ENCODE measurements at places on chromosomes 6 and 20.

DNA sequence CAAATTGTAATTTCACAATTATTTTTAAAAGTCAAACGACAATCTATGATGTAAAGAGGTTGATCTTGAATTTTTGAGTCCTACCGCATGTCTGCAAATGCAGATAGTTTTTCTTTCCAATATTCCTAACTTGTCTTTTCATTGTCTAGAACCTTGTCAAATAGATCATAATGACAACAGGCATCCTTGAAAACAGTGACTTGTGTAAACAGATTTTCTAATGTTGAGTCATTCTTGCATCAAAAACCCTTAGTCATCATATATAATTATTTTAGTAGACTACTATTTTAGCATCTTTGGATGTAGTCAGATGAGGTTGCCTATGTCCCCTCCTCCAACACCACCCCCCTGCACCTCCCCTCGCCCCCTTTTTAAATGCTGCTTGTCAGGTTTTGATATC, 43.8 kb downstream of the BMP6 start:
- DNase-seq = no peak

DNA sequence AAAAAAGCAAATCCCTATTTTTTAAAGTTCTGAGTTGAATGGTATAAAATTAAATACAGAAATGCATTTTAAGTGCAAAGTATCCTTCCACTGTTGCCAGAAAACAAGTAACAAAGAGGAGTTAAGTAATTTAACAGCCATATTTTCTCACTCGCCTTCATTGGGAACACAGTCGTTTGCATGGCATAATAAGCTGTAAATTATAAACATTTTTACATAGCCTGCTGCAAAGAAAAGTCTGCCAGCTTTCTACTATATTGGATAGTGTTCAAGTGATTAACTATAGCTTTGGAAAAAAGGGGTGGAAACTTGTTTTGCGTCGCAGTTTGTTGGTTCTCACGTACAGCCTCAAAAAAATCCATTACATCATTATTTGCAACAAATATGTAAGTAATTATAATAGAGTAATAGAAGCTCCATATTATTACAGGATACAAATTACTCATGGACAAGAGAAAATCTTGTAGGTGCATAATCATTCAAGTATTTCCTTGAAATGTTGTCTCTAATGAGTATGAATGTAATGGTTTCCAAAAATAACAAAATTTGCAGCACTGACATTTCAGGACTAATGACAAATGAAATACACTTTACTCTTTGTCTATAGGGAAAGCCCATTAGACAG, 139.3 kb downstream of the PDSS2 start:
- DNase-seq = no peak

- DNase-seq = no peak
These were observed 77.4 kb upstream of the CD93 start for GRCh38 chr20:23163562-23163961.

- peak; percentile 81 for DNase-seq
These were observed 869.9 kb downstream of the KIF16B start for GRCh38 chr20:15703171-15703911.

GRCh38 chr6:88561034-88561953, 395.1 kb upstream of the CNR1 start:
- no peak for DNase-seq

- DNase-seq = no peak
These were observed 161.2 kb downstream of the EYA2 start for GRCh38 chr20:47055699-47056369.

GRCh38 chr20:17852323-17852722, 116.3 kb downstream of the SNX5 start:
- no peak for DNase-seq

DNA sequence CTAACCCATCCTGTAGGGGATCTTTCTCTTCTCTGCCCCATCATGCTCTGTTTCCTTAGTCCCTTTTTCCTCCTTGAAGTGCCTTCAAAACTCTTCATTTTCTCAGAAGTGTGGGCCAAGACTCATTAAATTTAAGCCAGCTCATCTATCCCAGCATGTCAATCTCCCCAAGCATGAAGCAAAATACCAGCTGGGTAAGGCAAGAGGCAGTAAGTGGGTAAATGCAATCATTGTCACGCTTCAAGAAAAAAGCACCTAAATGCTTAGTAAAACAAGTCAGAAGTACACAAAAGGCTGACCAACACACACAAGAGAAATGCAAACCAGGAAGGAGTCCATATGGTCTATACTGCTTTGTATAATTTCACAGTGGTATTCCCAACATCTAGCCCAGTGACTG, 61.5 kb downstream of the COL12A1 start:
- DNase-seq = no peak

GRCh38 chr6:93412452-93412851, 6.9 kb downstream of the EPHA7 start:
- DNase-seq = no peak

DNA sequence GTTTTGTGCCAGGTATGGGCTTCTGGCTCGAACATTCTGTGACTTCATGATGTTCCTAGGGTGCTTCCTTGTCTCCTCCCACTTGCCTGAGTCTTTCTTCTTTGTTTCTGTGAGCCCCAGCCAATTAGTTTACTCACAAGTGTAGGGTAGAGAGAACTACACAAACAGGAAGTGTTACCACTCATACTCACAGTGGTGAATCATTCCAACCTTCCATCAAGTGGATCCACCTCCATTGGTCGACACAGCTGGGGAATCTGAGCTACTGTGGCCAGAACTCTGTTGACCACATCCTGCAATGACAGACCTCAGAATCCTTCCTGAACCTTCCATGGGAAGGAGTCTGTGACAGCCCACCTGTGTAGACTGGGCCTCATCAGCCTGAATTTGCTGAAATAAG, 76.8 kb downstream of the UNC5CL start:
- DNase-seq = peak; percentile 58

GRCh38 chr20:24490598-24490997, 21.2 kb downstream of the SYNDIG1 start:
- no peak for DNase-seq

GRCh38 chr20:52833901-52834300, 138.3 kb upstream of the TSHZ2 start:
- no peak for DNase-seq

- no peak for DNase-seq
These were observed 117.3 kb downstream of the PSMB1 start for GRCh38 chr6:170435766-170436165.

DNA sequence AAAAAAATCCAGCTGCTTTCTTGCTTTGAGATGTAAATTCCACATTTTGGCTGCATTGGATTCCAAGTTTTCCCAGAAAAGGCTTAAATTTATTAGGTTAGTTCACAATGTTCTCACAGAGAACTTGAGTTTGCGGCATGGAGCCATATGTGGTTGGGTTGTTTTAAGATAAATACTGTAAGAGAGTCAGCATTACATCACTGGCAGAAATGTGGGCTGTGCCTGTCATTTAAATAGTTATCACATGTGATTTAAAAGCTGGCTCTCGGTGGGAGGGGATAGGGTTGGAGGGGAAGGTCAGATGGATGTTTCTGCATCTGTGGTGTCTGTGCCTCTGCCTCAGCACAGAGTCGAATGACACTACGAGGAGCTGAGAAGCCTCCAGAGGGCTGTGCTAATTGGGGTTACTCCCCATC, 73.8 kb upstream of the SCP2D1 start:
- DNase-seq = no peak

- no peak for DNase-seq
These were observed 111.6 kb downstream of the TBC1D32 start for GRCh38 chr6:121222656-121223055.

- no peak for DNase-seq
These were observed 23.0 kb upstream of the GTSF1L start for GRCh38 chr20:43749734-43750294.

DNA sequence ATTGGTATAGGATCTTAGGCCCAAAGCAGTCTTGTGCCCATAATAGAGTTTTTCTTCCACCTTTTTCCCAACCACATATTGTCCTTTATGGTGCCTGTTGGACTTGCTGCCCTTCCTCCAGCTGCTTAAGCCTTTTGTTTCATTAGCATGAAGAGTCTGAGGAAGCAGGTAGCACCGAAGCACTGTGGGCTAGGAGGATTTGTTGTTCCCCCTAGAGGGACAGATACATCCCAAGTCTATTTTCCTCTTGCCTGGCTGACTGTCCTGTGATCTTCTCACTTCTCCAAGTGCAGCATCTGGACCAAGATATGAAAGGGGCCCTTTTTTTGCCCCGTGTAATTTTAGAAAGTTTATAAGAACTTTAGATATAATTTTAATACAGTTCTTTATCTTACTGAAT, 50.7 kb upstream of the COL10A1 start:
- no peak for DNase-seq

GRCh38 chr6:145241039-145241438, 494.3 kb downstream of the EPM2A start:
- DNase-seq = no peak

DNA sequence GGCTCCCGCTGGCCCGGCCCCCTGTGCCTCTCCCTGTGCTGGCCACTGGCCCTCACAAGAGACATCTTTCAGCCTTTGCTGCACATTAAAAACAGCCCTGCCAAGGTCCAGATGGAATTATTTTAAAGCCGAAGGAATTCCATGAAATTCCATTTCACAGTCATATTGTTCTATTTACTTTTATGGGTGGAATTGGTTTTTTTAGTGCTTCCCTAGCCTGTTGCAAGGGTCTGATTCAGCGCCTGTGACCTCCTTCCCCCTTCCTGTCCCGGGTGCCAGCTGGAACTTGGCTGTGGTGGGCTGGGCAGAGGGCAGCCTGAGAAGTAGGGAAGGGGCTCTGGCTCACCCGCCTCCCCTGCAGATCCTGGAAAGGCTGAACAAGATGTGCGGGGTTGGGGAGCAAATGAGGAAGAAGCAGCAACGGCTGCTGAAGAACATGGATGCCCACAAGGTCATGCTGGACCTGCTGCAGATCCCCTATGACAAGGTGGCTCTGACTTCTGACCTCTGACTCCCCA, 34.3 kb downstream of the UQCC2 start:
- DNase-seq = no peak

- no peak for DNase-seq
These were observed 15.7 kb upstream of the SRSF3 start for GRCh38 chr6:36578431-36578830.

DNA sequence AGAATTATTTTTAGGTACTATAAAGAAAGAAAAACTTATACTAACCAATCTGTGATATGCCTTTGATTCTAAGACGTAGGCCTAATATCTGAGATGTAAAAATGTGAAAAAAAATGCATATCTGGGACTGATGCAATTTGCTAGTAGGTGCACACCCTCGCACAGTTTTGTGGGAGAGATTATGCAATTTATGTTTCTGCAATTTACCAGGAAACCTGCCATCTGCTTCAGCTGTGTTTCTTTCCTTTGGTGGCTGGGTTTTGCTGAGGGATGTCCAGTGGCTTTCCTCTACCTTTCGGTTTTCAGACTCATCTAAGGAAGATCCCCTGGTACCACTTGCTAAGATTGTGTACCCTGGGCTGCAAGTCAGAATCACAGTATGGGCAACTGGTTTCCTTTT, 186.9 kb downstream of the ZFP64 start:
- DNase-seq = no peak

DNA sequence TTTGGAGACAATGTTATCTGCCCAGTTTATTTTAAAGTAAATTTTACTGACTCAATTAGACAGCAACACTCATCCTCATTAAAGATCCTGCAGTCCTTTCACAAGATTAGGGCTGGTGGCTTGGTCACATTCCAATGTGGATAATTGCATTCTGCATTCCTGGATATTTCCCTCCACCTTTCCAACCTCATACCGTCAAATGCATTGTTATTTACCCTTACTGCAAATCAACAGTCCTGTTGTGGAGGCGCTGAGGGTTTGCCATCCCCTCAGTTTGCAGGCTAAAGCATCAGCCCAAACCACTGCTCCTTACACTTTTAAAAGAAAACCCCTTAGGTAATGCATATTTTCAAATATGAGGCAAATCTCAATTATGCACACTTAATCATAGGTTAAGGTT, 5.4 kb downstream of the CITED2 start:
- no peak for DNase-seq

GRCh38 chr6:145045582-145045981, 689.7 kb downstream of the EPM2A start:
- no peak for DNase-seq

GRCh38 chr20:57558614-57559288, 2.2 kb upstream of the PCK1 start:
- DNase-seq = no peak

DNA sequence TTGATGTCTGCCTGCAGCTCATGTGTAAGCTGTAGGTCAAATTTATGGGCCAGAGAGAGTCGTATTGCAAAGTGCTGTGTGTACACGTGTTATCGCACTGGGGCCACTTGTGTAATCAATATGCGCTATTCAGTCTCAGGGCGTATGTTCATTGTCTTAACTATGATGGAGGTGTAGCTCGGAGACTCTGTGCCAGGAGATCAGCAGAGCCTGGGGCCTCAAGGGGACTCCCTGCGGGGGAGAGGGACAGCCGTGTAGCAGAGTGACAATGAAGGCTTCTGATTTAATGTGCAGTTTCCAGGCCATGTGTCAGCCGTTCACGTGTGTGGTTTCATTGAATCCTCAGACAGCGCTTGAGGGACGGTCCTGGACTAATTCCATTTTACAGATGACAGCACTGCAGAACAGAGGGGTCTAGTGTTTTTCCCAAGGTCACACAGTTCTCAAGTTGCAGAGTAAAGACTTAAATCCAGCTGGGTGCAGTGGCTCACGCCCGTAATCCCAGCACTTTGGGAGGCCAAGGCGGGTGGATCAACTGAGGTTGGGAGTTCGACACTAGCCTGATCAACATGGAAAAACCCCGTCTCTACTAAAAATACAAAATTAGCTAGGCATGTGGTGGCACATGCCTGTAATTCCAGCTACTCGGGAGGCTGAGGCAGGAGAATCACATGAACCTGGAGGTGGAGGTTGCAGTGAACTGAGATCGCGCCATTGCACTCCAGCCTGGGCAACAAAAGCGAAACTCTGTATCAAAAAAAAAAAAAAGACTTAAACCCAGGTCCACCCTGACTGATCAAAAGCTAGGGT, 242.5 kb downstream of the PREX1 start:
- no peak for DNase-seq

DNA sequence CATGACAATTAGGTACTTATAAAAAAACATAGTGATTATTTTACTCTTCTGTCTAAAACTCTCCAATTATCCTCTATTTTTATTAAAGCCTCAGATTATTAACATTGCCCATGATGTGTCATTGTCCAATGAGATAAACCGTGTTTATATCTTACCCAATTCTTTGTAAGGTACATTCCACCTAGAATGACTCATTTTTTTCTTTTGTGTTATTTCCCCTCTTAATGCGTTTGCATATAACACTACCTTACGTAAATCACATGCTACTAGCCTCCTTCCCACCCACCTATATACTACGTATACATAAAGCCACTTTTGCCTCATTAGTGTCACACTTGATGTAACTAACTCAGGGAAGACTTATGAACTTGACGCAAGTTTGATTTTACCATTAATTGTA, 336.3 kb upstream of the PTCHD4 start:
- DNase-seq = no peak

DNA sequence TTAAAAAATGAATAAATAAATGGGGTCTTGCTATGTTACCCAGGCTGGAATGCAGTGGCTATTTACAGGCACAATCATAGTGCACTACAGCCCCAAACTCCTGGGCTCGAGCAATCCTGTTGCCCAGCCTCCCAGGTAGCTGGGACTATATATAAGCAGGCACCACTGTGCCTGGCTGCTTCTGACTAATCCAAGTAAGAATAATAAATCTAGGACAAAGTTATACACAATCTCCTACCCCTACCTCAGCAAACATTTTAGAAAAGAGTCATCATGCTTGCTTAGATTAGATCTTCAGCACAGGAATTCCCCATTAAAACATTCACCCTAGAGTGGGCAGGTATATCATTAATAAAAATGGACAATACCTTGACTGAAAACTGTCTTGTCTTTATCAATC, 124.6 kb downstream of the REV3L start:
- DNase-seq = no peak
